Karpas-422 (cell line): ENCODE measurements at places on chromosomes 7 and 10.

- DNase-seq: no peak
These were observed 332.6 kb downstream of the SH2D4B start for GRCh38 chr10:80870282-80870681.

GRCh38 chr10:35300063-35300699 is 36.1 kb upstream of the CCNY start:
- DNase-seq: peak; percentile 42

DNA sequence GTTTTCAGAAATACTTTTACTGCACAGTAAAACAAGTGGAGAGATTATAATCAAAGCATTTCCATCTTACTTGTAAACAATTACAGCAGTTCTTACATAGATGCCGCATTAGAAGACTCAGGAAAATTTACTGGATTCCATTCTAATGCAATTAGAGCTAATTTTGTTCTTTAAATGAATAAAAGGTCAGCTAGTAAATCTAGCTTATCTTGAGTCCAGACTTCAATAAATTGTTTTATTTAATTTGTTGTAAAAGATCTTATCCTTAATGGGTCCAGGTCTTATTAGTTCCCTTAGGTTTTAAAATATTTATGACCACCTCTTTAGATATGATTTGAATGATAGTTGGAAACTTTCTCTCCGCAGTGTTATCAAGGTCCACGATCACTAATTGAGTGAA is 70.2 kb upstream of the GATA3 start:
- DNase-seq: no peak

DNA sequence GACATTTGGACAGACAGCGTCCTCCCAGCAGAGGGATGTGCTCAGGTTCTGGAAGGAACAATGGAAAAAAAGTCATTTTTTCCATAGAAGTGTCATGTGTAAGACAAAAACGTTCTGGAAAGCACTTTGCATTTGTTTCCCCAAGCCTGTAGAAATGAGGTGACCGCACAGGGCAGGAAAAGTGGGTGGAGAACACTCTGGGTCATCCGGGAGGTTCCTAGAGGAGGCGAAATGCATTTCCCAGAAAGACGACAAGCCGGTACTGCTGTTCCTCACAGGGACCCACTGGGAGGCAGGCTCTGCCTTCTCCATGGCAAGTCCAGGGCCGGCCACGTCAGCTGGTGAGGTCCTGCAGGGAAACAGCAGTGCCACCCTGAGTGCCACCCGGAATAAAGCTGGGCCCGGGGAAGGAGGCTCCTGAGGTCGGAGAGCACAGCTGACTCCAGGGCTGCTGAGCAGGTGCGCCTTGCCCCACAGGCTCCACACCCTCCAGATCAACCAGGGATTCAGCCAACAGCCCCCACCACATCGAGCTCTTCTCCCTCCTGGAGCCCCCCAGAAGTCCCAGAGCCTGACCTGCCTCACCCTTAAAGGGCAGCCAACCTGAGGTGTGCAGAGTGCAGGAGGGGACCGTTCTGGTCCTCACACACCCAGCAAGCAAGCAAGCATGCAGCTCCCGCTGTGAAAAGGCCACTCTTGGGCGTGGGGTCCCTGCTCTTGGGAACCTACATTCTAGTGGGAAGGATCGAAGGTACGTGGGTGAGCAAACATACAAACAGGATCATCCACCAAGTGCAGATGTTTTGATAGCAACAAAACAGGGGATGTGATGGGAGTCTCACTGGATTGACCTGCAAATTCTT is 28.8 kb upstream of the INPP5A start:
- no peak for DNase-seq

DNA sequence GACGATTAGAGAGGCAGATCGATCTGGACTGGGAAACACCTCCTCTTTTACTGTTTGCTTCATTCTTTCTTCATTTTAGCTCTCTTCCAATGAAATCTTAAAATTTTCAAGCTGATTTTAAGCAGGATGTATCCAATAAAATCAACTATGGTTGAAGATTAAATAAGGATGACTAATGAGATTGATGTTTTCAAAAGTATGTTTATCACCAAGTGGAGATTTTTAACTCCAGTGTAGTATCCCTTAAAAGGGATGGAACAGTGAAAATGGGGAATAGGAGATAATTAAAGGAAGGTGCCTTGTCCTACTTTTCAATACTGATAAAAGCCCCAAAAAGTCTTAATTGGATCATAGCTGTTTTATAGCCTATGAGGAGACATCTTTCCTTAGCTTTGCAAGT is 11.6 kb upstream of the LIPF start:
- no peak for DNase-seq
